DND-41 (cell line): ENCODE measurements at places on chromosomes 2 and 18.

DNA sequence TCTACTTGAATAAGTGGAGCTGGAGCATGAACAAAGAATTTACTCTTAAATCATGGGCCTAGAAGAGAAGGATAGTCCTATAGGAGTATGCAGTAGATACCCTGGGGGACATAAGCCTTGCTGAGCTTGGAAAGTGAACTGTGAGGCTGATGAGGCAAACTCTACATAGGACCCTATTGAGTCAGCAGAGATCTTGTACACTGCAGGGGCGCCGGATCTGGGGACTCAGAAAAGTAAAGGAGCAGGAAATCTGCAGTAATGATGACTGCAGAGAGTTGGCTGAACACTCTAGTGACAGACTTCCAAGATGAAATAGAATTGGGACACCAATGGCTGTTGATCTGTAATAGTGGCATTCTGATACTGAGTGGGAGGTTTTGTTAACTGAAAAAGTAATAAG, 543.7 kb downstream of the XIRP2 start:
- DNase-seq = no peak

- no peak for DNase-seq
Observed at GRCh38 chr18:49874238-49874637, 60.9 kb upstream of the ACAA2 start.

DNA sequence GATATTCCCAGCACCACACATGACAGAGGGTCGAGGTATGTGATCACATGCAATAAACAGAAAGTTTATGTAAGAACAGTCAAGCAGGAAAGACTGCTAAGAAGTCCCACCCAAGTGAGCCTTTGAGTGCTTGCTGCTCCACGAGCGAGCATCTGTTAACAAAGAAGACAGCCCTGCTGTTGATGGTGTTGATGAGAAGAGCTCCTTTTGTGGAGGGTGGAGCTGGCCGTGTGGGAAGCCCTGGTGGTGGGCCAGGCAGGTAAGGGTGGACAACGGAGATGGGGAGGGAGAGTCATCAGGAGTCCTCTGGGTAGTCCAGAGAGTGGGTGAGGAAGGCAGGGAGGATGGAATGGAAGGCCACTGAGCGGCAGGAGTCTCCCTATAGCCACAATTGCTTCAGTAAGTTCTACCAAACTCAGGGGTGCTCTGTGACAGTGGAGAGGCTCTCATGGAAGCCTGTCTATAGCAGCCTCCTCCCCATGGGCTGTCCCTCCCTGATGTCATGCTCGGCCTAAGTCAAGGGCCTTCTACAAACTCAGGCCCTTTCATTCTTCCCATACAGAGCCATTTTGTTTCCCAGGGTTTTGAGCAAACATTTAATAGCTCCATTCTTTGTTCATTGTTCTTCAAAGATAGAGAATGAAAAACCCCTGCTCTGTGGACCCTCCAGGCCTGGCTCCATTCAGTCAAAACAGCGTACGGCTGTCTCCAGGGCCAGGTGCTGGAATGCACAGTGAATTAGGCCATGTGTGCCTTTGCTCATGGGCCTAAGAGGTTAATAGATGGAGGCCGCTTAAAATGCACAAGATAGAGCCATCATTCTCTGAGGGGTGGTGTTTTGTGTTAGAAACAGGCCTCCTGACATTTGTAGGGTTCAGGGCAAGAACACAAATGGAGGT, 494.2 kb upstream of the RAB6C start:
- no peak for DNase-seq

- no peak for DNase-seq
Observed at GRCh38 chr2:240839152-240840143, 19.4 kb upstream of the KIF1A start.

GRCh38 chr2:12824351-12824777, 107.6 kb downstream of the TRIB2 start:
- DNase-seq = no peak

DNA sequence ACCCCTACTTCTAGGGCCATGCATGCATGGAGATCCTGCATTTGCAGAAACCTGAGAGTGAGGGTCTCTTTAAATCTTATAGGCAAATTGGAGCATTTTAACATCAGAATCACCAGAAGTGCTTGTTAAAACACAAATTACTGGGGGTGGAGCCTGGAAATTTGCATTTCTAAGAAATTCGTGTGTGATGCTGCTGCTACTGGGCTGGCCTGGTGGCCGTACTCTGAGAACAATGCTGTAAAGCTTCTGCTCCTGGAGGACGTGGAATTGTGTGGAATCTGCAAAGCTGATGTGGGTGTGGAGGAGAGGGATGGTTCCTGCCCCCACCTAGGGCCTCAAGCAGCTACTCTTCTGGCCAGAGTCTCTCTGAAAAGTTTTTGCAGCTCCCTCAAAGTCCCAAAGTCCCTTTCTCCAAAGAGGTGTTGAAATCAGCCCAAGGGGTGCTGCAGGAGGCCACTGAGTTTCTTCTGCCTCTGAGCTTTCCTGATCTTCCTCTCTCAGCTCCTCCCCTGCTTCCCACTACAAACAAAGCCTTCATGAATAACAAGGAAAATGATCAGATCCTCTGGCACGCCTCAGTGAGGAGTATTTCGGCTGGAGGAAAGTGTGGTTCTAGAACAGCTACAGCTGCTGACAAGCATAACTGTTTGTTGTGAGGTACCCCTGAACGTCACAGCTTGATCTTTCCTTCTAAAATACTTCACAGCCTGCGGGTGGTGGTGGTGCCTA, 508.3 kb downstream of the CNTNAP5 start:
- DNase-seq = no peak

- no peak for DNase-seq
Observed at GRCh38 chr2:202583709-202584219, 51.0 kb upstream of the FAM117B start.

GRCh38 chr2:121595012-121595891, 54.0 kb downstream of the CLASP1 start:
- no peak for DNase-seq

- no peak for DNase-seq
Observed at GRCh38 chr2:10223932-10224720, 78.6 kb upstream of the HPCAL1 start.

DNA sequence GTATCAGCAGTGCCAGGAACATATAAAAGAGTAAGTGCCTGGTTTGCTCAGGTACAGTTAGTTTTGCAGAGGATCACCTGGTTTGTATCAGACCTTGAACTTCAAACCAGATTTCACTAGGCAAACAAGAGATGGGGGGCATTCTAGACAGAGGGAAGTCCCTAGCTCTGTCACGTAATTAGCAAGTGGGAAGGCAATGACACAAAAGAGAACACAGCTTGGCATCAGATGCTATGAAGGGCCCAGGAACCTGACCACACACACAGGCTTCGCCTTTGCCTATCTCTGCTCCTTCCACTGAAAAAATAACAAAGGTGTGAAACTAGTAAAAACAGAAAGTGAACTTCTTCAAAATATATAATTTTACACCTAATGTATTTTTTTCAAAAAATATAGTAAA, 62.6 kb downstream of the CERKL start:
- no peak for DNase-seq

GRCh38 chr2:218839888-218840287, 8.3 kb upstream of the PRKAG3 start:
- DNase-seq = no peak

GRCh38 chr2:103459283-103459682, 697.5 kb downstream of the TMEM182 start:
- DNase-seq = no peak

DNA sequence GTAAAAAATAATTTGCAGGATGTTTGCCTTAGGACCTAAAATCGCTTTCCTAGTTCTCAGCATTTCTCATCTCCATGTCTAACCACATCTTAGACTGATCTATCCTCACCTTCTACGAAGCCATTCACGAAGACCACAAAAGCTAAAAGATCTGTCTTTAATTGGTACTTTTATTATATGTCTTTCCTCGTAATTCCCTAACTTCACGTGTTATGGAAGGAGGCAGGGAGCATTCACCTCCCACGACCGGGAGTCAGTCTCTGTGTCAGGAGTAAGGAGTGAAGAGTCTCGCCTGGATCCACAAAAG, 1.6 kb downstream of the DLGAP1 start:
- no peak for DNase-seq
